ENCODE measurements at places on chromosomes 16 and 17.

DNA sequence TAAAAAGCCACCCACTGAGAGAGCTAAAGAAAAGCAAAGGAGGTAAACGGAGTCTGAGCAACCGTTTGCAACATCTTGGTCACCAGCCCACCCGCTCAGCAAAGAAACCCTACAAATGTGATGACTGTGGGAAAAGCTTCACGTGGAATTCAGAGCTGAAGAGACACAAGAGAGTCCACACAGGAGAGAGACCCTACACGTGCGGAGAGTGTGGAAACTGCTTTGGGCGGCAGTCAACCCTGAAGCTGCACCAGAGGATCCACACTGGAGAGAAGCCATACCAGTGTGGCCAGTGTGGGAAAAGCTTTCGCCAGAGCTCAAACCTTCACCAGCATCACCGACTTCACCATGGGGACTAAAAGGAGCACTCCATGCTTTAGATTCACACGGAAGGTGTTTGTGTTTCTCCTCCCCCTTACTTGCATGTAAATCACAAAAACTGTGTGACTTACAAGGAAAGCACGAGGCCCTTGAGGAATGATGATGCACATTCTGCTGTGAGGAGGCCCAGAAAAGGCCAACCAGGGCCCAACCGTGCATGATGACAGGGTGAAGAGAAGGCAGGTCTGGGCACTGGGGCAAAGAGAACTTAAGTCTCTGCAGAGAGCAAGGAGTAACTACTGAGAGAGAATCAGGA lies 7.7 kb downstream of the ZNF174 start:
- no peak for DNase-seq

- DNase-seq: peak; percentile 13
Observed at GRCh38 chr16:72099377-72099818, 5.8 kb downstream of the DHX38 start.

- DNase-seq: peak; percentile 78
Observed at GRCh38 chr16:10521681-10522274, 58.6 kb downstream of the EMP2 start.

DNA sequence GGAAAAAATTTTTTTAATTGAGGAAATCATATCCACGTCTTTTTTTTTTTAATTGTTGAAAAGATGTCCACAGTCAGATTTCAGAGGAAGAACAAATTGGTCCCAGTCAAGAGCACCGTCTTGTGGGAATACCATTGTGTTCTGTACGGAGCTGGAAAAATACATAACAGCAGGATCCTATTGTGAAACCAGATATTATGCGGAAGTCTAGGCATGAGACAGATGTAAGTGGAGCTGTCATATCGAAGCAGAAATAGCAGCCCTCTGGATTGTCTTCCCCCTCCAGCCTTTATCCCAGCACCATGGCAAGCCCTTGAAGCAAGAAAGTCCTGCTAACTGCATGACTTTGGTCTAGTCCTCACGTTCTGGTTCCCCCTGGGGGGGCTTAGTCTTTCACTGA lies 391.6 kb upstream of the ASIC2 start:
- DNase-seq: no peak

DNA sequence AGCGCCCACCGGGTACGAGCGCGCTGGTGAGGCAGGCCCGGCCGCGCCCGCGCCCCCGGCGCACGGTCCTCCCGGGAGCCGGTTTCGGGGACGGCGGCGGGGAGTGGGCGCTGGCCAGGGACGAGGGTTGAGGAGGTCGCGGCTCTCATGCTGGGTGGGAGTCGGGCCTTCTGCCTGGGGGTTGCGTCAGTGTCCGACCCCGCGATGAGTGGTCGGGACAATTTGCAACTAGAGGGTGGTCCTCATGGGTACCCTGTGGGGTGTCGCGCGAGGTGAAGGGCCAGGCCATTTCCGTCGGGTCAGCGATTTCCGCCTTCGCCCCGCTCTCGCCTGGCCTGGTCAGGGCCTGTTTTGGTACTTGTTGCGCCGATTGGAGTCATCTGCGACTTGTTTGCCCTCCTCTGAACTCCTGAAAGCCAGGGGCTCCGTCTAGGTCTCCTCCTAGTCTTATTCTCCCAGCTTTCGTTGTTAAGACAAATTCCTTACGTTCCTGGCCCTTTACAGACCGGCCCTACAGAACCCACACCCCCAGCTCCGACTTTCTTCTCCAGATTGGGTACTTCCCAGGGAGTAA lies 14.9 kb downstream of the NAA60 start:
- peak; percentile 22 for DNase-seq

DNA sequence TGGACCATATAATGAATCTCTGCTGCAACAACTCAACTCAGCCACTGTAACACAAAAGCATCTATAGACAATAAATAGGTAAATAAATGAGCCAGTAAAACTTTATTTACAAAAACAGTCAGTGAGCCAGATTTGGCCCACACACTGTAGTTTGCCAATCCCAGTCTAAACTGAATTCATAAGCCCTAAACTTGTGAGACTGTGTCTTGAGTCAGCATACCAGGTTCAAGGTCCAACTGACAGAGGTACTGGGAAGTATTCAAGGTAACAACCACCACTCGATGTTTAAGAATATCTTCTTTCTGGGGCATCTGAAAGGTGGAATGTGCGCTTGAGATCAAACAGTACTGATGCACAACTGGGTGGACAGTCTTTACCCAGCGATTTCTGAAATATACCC lies 94.2 kb downstream of the HELZ start:
- DNase-seq: no peak

DNA sequence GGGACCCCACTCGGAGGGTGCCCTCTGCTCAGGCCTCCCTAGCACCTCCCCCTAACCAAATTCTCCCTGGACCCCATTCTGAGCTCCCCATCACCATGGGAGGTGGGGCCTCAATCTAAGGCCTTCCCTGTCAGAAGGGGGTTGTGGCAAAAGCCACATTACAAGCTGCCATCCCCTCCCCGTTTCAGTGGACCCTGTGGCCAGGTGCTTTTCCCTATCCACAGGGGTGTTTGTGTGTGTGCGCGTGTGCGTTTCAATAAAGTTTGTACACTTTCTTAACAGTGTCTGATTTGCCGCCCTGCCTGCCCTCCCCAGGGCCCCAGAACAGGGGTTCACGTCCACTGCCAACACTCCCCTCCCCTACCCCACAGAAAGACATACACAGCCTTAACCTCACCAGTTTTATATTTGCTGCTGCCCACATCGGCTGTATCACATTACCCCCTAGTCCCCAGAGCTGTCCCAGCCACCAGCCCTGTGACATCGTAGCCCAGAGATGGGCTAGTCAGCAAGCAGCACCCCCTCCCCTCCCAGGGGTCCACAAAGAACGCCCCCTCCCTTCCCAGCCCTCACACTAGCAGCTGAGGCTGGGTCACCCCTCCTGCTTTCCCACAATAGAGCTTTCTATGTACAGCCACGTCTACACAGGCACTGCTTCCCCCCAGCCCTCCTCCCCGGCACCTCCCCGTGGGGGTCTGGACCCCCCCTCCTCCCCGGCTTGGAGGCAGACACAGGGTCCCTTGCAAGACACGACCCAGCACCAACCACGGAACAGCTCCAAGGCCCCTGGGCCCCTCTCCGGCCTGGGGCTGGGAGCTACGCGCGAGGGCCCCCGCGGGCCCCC lies 7.9 kb downstream of the GRN start:
- no peak for DNase-seq

- DNase-seq: peak; percentile 18
Observed at GRCh38 chr16:81630635-81631031, 148.5 kb upstream of the PLCG2 start.

DNA sequence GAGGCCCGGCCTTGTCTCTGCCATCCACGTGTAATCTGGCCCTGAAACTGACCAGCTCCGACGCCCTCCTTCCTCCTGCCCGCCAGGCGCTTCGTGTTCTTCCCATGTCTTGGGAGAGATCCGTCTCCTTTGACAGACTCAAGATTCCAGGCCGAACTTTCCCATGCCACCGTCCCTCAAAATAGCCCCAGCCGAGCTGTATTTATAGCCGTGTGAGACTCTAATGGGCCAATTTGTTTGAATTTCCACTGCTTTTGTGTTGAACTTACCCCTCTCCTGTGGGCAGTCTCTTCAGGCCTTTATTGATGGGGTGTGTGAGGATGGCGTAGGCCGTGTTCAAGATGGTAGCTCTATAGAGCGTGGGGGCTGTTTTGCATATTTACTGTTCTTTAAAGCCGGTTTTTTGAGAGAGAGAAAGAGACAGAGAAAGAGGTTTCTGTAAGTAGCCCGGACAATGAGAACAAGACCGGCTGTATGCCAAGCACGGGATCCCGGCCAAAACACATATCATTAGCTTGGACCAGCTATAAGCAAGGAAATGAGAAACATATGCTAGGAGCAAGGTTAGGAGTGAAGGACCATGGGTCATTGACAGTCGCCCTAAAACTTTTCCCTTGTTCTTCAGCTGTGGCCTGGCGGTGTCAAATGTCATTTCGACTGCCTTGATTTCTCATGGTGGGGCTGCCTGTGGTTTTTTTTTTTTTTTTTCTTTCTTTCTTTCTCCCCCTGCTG lies 124.5 kb upstream of the ZFHX3 start:
- peak; percentile 72 for DNase-seq

DNA sequence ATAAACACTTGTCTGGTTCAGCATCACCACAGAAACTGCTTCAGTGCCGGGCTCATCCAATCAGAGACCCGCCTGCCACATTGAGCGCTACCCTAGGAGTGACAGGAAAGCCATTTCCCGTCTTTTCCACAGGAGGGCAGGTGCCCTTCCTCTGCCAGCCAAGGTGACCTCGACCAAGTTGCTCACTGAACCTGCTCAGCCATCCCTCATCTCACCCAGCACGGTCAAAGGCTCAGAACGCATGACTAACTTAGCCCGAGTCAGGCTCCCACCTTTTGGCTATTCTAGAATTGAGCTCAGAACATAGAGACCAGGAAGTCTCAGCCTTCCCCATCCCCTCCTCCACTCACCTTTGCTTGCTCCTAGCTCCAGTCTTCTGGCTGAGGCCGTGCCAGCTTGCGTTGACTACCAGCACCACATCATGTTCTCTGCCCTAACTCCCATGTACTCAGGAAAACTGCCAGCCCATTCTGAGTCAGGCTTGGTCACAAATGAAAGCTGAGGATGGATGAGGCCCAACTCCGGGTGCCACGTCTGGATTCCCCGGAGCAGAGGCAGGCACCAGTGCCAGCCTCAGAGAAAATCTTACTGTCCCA lies 15.6 kb downstream of the MRPS23 start:
- DNase-seq: no peak

DNA sequence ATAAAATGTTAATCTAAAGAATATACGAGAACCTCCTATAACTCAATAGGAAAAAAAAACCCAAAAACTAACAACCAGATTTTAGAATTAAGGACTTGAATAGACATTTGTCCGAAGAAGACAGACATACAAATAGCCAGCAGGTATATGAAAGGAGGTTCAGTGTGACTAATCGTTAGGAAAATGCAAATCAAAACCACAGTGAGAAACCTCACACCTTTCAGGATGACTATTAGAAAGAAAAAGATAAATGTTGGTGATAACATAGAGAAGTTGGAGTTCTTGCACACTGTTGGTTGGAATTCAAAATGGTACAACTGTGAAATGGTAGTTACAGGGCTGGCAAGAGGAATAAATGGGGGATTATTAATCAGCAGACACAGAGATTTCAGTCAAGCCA lies 339.0 kb downstream of the TMEM114 start:
- DNase-seq: no peak

DNA sequence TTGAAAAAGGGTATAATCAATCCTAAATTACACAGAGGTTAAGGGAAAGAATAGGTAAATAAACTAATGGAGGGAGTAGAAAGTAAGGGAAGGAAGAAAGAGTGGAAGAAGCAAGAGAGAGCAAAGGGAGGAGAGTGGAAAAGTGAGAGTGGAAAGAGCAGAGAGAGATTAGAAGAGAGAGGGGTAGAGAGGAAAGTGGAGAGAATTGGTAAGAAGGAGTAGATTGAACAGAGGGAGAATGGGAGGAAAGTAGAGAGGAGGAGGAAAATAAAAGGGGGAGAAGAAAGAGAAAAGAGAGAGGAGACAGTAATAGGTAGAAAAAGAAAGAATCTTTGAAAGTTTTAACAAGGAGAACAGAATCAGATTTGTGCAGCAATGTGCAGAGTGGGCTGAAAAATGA lies 24.9 kb downstream of the TERB1 start:
- DNase-seq: no peak
